ENCODE measurements at places on chromosomes 12 and 14.
A peak's percentile ranks its signal among the peaks of the same experiment; 100 is the strongest.

DNA sequence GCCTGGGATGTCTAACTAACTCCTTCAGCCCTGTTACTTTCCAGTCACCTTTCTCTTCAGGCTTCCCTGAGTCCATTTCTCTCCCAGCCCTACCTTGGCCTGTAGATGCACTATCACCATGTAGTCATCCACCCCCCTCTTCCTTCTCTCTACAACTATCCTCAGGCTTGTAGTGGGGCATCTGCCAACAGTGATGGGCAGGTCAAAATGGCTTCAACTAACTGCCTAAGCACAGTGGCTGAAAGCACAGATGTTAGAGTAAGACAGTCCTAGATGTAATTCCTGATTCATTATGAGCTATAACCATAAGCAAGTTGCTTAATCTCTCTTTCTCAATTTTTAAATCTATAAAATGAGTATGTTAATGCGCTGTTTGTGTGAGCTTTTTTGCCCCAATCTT lies 133.6 kb upstream of the NAV3 start:
- DNase-seq = no peak

GRCh38 chr12:40002178-40003169 lies 103.4 kb downstream of the SLC2A13 start:
- no peak for DNase-seq

- DNase-seq = no peak
Measured at GRCh38 chr14:20489093-20489994, 16.0 kb upstream of the RNASE10 start.

- no peak for DNase-seq
Measured at GRCh38 chr14:20746566-20746965, 879 bp downstream of the EDDM3A start.

- DNase-seq = no peak
Measured at GRCh38 chr12:115332945-115333344, 649.0 kb upstream of the TBX3 start.

- no peak for DNase-seq
Measured at GRCh38 chr14:91374287-91374878, 43.2 kb downstream of the CCDC88C start.

DNA sequence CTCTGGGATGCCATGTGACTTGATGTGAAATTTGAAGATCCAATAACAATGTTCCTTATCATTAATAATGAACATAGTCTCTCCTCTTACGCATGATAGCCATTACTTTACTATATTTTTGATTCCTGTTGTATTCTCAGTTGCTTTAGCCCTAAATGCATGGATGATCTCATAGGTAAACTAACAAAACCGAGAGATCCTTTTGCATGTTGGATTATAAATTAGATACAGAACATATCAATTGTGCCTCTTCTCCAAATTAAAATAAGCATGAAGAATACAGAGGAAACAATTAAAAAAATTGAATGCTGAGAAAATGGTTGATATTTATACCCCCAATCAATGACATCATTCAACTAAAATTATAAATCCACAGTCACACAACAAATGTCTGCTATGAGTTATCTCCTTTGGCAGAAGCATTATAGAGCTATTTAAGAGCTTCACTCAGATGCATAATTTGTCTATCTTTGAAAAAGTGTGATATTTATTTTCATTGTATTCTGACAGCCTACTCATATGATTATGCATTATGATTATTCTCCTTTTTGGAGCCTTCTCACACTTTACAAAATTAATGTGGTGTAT lies 386.4 kb upstream of the STXBP6 start:
- DNase-seq = no peak

GRCh38 chr12:11763760-11764520 lies 114.5 kb downstream of the ETV6 start:
- DNase-seq = peak; percentile 66

- no peak for DNase-seq
Measured at GRCh38 chr14:91337699-91338335, 79.8 kb downstream of the CCDC88C start.

- DNase-seq = peak; percentile 32
Measured at GRCh38 chr14:102592763-102593060, 263 bp downstream of the RCOR1 start.

DNA sequence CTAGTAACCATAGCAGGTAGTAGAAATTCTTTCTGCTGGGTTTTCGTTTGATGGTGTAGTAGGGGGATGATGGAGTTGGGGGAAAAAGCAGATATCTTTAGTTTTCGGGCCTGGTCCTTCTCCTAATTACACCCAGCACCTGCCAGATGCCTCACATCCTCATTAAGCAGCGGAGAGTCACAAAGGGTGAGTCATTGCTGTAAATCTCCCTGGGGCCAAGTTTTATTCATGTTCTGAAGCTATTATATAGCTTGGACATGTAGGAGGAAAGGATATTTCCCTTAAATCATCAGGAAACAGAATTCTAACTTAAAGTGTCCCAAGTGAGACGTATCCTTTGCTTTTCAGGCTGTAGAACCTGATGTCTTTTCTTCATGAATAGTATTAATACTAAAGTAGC lies 4.9 kb upstream of the NECAP1 start:
- no peak for DNase-seq

GRCh38 chr12:11732023-11732422 lies 82.5 kb downstream of the ETV6 start:
- no peak for DNase-seq

DNA sequence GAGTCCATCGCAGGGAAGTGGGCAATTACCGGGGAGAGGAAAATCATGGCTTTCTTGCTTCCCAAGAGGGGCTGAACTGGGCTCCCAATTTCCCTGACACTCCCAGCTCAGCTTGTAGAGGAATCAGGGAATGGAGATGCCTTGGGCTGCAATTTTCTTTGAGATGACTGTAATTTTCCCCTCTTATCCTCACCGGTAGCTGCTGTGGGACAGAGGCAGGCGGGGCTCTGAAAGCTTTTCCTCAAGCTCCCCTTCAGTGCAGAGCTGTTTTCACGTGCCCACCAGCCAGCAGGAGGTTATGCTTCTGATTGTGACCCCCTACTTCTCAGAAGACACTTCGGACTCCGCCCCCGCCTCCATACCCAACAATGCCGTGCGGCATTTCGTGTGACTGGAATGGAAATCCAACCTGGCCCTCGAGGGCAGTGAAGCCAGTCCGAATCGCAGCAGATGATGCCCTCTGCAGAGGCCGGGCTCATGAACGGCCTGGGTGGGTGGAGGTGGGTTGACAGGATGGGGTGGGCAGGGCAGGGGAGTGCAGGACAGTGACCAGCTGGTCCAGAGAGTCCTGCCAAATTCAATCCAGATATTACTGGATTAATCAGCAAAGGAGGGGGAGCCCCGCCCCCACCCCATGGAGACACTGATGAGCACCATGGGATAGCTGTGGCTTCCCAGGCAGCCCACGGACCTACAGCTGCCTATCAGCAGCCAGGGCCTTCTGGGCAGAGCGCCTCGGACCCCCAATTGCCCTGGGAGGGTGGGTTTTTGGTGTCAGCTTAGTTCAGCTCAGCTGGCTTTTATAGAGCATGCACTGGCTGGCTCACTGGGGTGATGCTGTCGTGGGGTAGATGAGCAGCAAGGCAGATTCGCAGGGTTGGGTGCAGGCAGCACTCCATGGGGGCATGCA lies 37.6 kb downstream of the RTL1 start:
- no peak for DNase-seq

DNA sequence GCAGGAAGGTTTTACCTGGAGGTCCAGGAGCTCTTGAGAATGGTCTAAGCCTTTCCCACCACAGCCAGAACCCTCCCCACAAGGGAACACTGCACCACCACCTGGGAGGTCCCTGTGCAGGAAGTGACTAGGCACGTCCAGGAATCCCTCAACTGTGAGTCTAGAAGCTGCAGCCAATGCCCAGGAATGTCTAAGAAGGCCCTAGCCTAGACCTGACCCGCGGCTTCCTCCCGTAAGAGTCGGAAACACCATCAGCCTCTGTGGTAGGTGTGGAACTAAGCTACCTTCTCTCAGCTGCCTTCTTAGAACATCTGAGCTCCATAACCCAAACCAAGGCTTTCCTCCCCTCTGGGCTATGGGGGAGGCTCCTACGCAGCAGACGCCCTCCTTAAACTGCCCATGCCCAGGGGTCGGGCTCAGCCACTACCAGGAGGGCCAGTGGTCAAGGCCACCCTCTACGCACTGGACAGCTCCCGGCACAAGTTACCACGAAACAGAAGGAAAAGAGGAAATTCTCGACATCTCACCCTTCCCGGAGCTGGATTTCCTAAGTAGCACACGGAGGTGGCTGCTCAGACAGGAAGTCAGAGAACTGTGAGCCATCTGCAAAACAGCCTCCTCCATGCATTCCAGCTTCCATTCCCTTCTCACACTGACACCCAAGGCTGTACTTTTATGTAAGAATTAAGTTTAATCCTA lies 25.5 kb downstream of the ZFYVE21 start:
- DNase-seq = no peak
